GM12892 (cell line): ENCODE measurements at places on chromosomes 11 and 22.

DNA sequence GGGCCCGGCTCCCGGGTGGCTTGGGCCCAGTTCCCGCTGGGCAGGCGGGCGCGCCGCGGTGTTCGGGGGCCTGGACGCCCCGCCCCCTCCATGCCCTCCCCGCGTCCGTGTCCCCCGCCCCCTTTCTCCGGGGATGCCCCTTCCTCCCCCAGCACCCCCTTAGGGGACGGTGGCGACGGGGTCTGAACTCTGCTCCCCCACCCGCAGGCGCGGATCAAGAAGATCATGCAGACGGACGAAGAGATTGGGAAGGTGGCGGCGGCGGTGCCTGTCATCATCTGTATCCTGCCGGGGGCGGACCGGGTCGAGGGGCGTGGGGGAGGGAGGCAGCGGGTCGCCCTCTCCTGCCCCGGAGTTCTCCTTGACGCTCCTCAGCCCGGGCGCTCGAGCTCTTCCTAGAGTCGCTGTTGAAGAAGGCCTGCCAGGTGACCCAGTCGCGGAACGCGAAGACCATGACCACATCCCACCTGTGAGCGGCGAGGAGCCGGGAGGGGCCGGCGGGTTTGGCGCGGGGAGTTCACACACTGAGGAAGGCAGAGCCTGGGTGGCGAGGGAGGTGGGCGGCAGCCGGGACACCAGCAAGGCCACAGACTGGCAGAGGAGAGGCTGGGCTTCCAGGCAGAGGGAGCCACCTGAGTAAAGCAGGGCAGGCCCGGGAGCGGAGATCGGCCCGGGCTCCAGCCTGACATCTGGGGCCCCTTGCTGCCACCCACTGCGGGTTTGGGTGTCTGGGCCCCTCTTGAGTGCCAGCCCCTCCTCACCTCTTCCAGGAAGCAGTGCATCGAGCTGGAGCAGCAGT, 546 bp downstream of the DRAP1 start:
- peak; percentile 74 for DNase-seq

DNA sequence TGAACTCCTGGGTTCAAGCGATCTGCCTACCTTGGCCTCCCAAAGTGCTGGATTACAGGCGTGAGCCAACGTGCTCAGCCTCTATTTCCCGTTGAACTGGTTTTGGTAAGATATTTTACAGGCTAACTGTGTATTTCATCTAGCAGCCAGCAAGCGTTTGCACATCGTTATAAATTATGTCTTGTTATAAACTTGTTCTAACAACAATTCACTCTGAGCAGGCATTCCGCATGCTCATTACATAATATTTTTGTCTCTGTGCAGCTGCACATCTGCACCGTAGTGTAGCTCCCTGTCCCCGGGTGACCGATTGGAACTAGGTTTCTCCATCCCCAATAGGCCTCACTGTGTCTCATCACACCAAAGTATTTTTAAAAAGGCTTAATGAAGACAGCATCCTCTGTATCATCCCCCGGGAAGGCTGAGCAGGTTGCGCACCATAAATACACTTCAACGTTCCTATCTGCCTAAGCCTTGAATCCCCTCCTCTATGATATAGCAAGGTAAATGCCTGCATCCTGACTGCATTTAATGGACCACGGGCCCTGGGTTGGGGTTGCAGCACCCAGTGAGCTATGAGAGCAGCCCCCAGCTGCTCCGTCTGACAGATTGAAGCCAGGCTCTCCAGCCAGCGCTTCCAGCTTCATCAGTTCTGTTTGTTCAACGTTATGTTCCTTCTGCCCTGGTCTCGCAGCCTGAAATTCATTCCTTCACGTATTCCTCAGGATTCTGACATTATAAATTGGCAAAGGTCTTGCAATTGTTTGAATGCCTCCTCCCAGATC, 47.7 kb downstream of the TST start:
- DNase-seq = no peak

- DNase-seq = no peak
These were observed 50.9 kb downstream of the ARFGAP3 start for GRCh38 chr22:42805998-42806830.

GRCh38 chr11:62656796-62657429, 3.8 kb upstream of the INTS5 start:
- DNase-seq = no peak

GRCh38 chr11:132062031-132062430, 691.6 kb downstream of the NTM start:
- no peak for DNase-seq

GRCh38 chr11:102309621-102310541, 7.4 kb upstream of the BIRC3 start:
- no peak for DNase-seq

DNA sequence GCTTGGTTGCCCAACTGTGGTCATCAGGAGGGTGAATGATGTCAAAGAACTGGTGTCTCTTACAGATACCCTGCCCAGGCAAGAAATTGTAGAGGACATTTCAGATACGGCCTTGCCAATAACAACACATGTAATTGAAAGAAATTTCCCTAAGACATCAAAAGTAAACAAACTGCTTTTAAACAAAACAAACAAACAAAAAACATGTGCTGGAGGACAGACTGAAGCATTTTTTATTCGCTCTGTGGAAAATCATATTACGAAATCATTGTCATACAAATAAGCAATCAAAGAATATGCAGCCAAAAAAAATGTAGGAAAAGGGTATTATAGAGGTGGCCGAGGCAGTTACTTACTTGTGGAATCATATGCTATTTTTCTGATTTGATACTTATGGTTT, 52.1 kb upstream of the MYEOV start:
- DNase-seq = no peak

DNA sequence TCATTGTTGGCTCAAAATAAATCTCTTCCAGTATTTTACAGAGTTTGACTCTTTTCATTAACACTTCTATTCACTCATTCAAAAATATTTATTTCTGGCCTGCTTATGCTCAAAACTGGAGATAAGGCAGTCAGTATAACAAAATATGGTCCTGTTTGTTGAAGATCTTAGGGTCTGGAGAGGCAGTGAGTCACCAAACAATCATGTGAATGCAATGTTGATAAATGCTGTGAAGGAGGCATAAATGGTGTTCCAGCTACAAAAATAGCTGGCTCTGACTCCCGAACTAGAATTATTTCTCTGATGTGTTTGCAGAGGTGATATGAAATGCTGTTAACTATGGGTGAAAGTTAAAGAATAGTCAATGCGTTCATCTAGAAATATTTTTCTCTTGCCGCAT, 390.6 kb downstream of the AASDHPPT start:
- DNase-seq = no peak

GRCh38 chr22:45444168-45444567, 30.7 kb downstream of the RIBC2 start:
- DNase-seq = no peak

- DNase-seq = no peak
These were observed 251.7 kb downstream of the GRM5 start for GRCh38 chr11:88814076-88814475.

GRCh38 chr11:33779849-33780528, 5.7 kb upstream of the FBXO3 start:
- no peak for DNase-seq
